ENCODE measurements at places on chromosomes 11 and 22.
A peak's percentile ranks its signal among the peaks of the same experiment; 100 is the strongest.

- DNase-seq, result no peak
Observed at GRCh38 chr22:42376711-42377554, 55.3 kb downstream of the NFAM1 start.

DNA sequence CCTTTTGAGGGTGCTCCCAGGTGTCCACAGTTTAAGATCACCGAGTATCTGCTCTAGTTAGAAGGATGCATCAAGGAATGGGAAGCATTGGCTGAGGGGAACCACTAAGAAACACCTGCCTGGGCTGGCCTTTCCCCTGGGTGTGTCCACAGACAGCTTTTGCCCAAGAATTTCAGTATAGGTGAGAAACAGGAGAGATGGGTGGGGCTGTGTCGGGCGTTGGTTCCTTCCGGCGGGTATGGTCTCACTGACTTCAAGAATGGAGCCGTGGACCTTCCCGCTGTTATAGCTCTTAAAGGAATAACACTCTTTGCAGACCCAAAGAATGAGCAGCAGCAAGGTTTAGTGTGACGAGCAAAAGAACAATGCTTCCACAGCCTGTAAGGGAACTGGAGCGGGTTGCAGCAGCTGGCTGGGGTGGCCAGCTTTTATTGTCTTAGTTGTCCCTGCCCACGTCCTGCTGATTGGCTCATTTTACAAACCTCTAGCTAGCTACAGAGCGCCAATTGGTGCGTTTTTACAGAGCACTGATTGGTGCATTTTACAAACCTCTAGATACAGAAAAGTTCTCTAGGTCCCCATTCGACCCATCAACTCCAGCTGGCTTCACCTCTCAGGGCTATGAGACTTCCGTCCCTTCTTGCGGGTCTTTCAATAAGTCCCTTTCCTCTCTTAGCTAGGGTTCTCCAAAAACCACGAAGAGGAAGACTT is 2.4 kb downstream of the FADS1 start:
- DNase-seq, result peak; percentile 42

DNA sequence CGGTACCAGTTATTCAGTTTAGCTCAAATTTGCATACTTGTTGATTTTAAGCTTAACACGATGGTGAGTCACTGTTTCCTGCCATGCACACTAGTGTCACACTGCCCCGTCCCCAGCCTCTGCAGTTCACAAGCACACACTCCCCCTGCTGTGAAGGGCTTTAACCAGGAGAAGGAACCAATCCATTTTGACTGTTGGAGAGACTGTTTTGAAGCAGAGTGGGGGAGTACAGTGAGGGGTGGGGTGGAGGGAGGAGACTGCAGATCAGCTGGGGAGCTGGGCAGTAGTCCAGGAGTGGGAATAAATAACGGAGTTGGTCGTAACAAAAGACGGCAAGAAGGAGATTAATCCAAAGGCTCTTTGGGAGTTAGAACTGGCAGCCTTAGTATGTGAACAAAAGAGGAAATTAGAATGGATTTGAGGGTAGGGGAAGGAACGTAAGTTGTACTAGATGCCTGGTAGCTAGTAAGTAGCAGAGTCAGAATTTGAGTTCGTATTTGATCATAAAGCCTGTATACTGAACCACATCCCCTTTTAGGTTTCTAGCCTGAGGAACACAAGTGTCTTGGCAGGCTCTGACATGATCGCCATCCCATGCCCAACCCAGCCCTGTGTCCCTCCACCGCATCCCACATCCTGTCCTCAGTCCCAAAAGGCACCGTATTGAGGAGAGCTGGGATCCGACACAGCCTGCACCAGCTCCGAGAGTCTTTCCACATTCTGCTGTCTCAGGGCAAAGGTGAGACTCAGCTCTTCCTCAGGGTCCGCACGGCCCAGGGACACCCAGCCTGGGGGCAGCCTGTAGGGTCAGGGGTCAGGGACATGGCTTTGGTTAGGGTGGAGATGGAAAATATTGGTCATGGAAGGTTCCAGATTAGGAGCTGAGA is 862 bp downstream of the TPP1 start:
- DNase-seq, result peak; percentile 77

GRCh38 chr11:45959851-45960250 is 37.4 kb downstream of the LARGE2 start:
- no peak for DNase-seq

DNA sequence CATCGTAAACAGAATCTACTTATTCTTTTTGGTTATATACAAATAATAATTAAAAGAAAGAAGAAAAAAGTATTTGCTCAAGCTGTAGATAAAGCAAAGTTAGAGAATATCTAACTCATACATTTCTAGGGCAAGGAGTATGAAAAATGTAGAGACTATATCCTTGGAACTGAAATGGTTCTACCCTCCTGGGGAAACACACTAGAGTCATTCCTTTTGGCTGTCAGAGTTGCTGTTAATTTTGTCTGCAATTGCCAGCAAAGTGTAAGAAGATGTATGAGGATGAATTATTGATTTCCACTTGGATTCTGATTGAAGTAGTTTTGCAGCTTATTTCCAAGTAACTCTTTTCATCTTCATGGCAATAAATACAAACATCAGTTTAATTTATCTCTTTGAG is 69.1 kb downstream of the SLC17A6 start:
- no peak for DNase-seq

DNA sequence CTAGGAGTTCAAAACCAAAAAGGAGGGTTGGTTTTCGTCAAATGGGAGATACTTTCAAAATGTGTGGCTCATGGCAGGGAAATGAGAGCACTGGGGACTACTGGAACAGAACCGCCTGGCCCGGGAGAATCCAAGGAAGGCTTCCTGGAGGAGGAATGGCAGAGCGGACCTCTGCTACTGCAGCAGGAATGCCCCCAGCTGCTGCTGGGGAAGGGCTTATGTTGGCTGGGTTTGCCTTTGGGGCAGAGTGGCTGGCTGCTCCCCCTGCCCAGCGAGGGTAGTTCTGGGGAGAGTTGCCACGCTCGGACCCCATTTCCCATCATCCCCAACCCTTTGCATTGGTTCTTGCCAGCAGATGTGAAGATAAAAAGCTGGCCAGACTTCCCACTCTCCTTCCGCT is 10.6 kb upstream of the APOBEC3A start:
- no peak for DNase-seq

DNA sequence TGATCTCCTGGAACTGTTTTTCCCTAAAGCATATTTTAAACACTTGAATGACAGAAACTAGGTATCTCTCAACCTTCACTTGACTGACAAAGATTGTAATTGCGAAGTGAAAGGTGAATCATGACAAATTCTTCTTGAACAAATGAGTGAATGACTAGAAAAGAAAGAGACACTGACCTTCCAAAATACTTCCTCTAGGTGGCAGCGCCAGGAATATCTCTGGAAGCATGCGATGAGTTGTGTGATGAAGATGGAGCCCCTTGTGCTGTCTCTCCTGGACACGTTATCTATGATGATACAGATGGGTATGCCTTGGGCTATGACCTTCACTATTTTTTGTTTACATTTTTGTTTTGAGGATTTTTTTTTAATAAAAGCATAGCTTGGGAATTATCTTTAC is 7.0 kb upstream of the CASP12 start:
- no peak for DNase-seq

- no peak for DNase-seq
Observed at GRCh38 chr11:29333993-29334775, 682.6 kb downstream of the KCNA4 start.

GRCh38 chr11:131691181-131692041 is 321.0 kb downstream of the NTM start:
- peak; percentile 28 for DNase-seq

- DNase-seq, result no peak
Observed at GRCh38 chr11:33545931-33546330, 154.7 kb downstream of the C11orf91 start.

GRCh38 chr11:9065607-9066432 is 25.6 kb downstream of the SCUBE2 start:
- DNase-seq, result no peak

DNA sequence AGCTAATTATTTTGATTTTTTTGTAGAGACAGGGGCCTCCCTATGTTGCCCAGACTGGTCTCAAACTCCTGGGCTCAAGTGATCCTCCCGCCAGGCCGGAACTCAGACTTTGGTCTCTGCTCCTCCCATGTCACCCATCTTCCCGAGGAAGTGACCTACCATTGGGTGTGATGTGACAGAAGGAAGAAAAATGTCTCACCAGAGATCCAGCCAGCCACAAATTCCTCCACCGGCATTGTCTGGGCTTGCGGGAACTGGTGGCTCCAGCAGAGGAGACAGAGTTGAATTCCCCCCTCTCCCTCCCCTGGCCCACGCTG is 772 bp downstream of the SLC25A45 start:
- no peak for DNase-seq

GRCh38 chr11:103637295-103637694 is 399.1 kb upstream of the DDI1 start:
- no peak for DNase-seq

GRCh38 chr11:66317723-66318599 is 1.1 kb upstream of the CD248 start:
- DNase-seq, result no peak

- DNase-seq, result no peak
Observed at GRCh38 chr11:59173964-59174663, 2.2 kb downstream of the DTX4 start.

DNA sequence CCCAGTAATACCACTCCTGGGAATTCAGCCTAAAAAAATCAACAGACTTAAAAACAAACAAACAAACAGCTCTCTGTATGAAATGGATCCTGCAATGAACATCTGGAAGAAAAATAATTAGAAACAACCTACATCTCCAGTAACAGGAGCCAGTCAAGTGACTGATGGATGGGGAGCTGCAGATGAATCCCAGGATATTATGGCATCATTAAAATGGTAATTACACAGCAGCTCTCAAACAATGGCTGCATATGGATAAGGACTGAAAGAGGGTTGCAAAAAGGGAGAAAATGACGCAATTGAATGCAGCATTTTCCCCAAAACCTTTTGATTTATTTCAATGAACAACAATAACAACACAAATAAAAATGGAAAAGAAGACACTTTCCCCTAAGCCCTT is 4.1 kb downstream of the NPTXR start:
- no peak for DNase-seq

DNA sequence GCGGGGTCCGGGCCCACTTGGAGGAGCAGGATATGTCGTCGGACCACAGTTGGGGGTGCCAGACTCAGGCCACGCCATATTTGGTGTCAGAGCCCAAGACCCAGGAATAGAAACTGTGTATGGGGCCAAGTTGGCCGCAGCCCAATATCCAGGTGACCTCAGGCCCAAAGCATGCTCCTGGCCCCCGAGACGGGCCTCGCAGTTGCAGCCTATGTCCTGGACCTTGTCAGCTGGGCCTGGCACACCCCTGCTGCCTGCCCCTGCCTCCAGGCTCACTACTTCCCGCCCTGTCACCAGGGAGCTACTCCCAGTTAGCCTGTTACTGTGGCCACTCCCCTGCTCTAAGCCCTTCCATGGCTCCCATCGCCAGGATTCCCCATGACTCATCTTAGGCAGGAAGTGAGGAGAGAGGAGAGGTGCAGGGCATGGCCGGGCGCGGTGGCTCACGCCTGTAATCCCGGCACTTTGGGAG is 23.1 kb downstream of the A4GALT start:
- no peak for DNase-seq

- no peak for DNase-seq
Observed at GRCh38 chr11:119337581-119338317, 2.9 kb downstream of the C1QTNF5 start.

- DNase-seq, result no peak
Observed at GRCh38 chr11:62013537-62014476, 46.4 kb upstream of the FTH1 start.

DNA sequence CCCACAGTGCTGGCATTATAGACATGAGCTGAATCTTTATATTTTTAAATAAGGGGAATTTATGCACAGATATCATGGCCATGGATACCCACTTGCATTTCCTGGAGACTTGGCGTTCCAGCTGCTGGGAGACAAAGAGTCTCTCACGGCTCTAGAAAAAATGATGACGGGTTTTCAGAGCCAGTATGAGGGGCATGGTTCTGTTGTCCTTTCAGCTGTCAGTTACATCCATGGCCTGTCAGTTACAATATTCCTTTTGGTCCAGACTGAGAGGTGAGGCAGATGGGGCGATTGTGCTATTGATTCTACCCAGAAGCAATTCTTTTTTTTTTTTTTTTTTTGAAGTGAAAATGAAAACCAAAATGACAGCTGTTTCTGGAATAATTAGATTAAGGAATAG is 29.7 kb downstream of the USH1C start:
- no peak for DNase-seq

GRCh38 chr22:28857288-28857687 is 26.1 kb upstream of the ZNRF3 start:
- no peak for DNase-seq

- DNase-seq, result no peak
Observed at GRCh38 chr11:1201395-1202153, 21.3 kb upstream of the MUC5B start.

DNA sequence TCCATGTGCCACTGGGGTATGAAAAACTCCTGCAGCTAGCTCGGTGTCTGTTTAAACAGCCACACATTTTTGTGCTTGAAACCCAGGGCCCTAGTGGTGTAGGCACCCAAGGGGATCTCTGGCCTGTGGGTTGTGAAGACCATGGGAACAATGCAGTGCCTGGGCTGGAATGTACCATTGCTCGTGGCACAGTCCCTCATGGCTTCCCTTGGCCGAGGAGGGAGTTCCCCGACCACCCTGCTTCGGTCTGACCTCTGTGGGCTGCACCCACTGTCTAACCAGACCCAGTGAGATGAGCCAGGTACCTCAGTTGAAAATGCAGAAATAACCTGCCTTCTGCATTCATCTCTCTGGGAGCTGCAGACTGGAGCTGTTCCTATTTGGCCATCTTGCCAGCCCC is 214.0 kb downstream of the TRPC6 start:
- no peak for DNase-seq

GRCh38 chr11:110471371-110471770 is 41.6 kb downstream of the FDX1 start:
- DNase-seq, result no peak

DNA sequence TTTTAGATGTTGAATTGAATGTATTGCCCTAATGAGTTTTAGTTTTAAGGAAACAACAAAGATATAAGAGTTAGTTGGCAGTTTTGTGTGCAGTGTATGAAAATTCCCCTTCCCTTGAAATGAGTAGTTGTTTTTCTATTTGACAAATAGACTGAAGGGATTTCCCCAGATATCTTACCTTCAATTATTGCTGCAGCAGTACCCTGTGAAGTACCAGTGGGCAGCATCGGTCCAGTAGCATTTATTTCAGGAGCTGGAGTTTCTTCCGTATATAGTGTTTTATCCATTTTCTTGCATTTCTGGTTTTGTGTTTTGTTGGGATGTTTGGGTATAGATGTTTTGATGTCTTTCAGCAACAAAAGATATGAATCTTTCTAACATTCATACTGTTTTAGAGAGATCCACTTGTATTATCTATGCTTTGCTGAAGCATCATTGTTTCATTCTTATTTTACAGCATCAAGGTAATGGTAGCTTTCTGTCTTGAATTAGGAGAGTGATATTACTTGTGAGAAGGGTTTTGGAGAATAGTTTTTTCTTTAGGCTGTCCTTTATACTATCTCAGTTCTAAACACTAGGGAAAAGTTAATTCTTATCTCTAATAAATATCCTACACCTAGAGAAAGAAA is 7.4 kb downstream of the KMT2A start:
- no peak for DNase-seq

GRCh38 chr11:67369801-67370284 is 3.6 kb downstream of the CLCF1 start:
- no peak for DNase-seq

GRCh38 chr11:89608234-89608966 is 101.7 kb upstream of the TRIM77 start:
- DNase-seq, result no peak

- DNase-seq, result no peak
Observed at GRCh38 chr22:44892803-44893730, 116.7 kb downstream of the PHF21B start.

- no peak for DNase-seq
Observed at GRCh38 chr11:106131998-106132397, 54.5 kb downstream of the AASDHPPT start.

Measured in activated CD4-positive, alpha-beta memory T cell treated with anti-CD3 and anti-CD28 coated beads, Interleukin-2, amount 10 ng/mL, durations not matched to agents 7 days and 5 days (primary cell).